ENCODE measurements at places on chromosomes 13 and 19. TPM values are rescaled to one million over a fixed set of nuclear protein-coding genes. Genes with fewer than 3 reads are reported as not detected.

Gene RAB11B
- polyA plus RNA-seq = 60.8 TPM

Gene IRGC
- polyA plus RNA-seq = not detected

Gene ZMYM2
- 26.3 TPM for polyA plus RNA-seq

Gene ZNF724
- polyA plus RNA-seq = 1.3 TPM

Gene NAT14
- polyA plus RNA-seq = 4.2 TPM

Gene LRRC63
- 0.01 TPM for polyA plus RNA-seq

Gene OR4F17
- not detected for polyA plus RNA-seq

Gene RAB20
- 2.3 TPM for polyA plus RNA-seq

Gene PGLYRP1
- not detected for polyA plus RNA-seq

Gene CLIP3
- polyA plus RNA-seq = 2.8 TPM

Gene CCNA1
- 0.04 TPM for polyA plus RNA-seq

Gene ZNF570
- 0.69 TPM for polyA plus RNA-seq

Gene CGB7
- 3.5 TPM for polyA plus RNA-seq

Gene CEACAM7
- 59.6 TPM for polyA plus RNA-seq

Gene CPT1C
- 4.1 TPM for polyA plus RNA-seq

Gene RXFP2
- polyA plus RNA-seq = not detected

Gene ZNF677
- 5.1 TPM for polyA plus RNA-seq

Gene FCHO1
- polyA plus RNA-seq = 0.51 TPM

Gene KMT2B
- polyA plus RNA-seq = 21.5 TPM

Gene C5AR2
- 0.29 TPM for polyA plus RNA-seq

Gene SPINT2
- 334 TPM for polyA plus RNA-seq

Gene KLK5
- 13.9 TPM for polyA plus RNA-seq

Gene LGALS7
- polyA plus RNA-seq = 2,874 TPM

Gene CLDN10
- 3.9 TPM for polyA plus RNA-seq

Gene FBXO17
- polyA plus RNA-seq = 6.1 TPM

Gene FGF21
- not detected for polyA plus RNA-seq

Gene C19orf81
- 0.15 TPM for polyA plus RNA-seq

Gene NDUFA11
- 390 TPM for polyA plus RNA-seq

Gene SLC17A7
- polyA plus RNA-seq = 0.28 TPM

Gene FBXO27
- 20.1 TPM for polyA plus RNA-seq

Gene ZNF558
- polyA plus RNA-seq = 11.8 TPM

Gene TMED1
- 20.4 TPM for polyA plus RNA-seq

Gene CGB3
- not detected for polyA plus RNA-seq

Gene ZNF865
- polyA plus RNA-seq = 4.3 TPM

Gene FAM216B
- not detected for polyA plus RNA-seq

Gene CELF5
- polyA plus RNA-seq = 0.06 TPM

Gene RFPL4A
- polyA plus RNA-seq = not detected

Gene PRMT1
- 72.5 TPM for polyA plus RNA-seq

Gene FAM124A
- polyA plus RNA-seq = 0.64 TPM

Gene PTPRH
- 0.19 TPM for polyA plus RNA-seq

Gene SLC7A10
- polyA plus RNA-seq = 0.04 TPM

Gene RFXAP
- polyA plus RNA-seq = 1.6 TPM

Gene C19orf85
- not detected for polyA plus RNA-seq

Gene ETV2
- polyA plus RNA-seq = 3.4 TPM

Gene NCCRP1
- polyA plus RNA-seq = 296 TPM

Gene LILRA1
- 0.21 TPM for polyA plus RNA-seq

Gene ZNF28
- polyA plus RNA-seq = 2.3 TPM

Gene CALR3
- polyA plus RNA-seq = 0.02 TPM

Gene SEMA6B
- 1.1 TPM for polyA plus RNA-seq

Gene ZNF540
- polyA plus RNA-seq = 1.1 TPM

Data from esophagus (tissue), 2 donors.